ENCODE measurements at places on chromosomes 12 and 14.

GRCh38 chr12:105167346-105167745, 59.8 kb downstream of the WASHC4 start:
- DNase-seq, result no peak

GRCh38 chr14:86799244-86799647, 1193.7 kb downstream of the GALC start:
- DNase-seq, result no peak

GRCh38 chr14:72788972-72789728, 104.8 kb downstream of the DPF3 start:
- no peak for DNase-seq

DNA sequence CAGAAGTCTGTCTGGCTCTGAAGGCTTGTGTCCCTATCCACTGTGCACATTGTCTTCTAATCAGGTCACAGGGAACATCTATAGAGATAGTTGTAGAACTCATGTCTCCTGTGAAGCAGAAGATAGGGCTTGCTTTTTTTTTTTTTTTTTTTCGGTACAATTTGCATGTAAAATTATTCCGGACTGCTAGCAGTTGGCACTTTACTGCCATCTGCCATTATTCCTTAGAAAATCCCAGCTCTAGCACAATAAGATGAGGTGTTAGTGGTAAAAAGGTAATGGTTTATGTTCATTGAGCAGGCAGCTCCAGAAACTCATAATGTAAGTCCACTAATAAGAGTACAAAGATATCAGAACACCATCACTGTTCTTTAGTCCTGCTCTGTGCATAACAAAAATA, 8.7 kb downstream of the MYRFL start:
- no peak for DNase-seq

DNA sequence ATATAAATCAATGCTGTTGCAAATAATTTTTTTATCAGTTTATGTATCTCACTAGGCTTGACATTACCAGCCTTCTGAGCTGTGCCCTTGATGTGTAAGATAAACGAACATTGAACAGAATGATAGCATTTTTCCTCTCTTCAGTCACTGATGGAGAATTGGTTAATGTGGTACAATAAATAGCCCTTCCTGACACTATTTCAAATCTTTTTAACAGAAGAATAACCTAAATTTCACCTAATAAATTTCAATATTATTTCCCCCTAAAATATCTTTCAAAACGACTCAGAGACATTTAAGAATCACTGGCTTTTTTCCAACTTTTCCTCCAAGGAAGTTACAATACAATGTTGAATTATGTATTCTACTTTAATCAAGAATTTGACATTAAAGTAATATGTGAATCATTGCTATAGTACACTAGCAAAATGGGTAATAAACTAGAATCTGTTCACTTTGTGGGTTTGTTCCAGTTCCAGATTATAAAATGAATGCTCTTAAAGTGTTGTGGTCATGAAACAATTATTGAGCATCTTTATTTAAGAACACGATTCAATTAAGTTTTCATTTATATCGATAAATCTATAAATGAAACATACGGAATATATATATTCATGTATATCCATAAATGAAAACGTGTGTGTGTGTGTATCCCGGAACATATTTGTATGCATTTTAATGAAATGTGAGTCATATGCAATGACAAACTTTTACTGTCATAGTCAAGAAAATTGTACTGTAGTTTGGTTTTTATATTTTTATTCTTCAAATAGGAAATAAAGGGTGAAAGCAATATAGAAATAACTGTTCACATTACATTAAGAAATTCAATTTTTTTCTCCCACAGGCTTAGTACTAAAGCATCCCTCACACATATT, 2.5 kb upstream of the ATP2B1 start:
- no peak for DNase-seq

GRCh38 chr12:6962285-6963015, 8.0 kb downstream of the PHB2 start:
- DNase-seq, result no peak

DNA sequence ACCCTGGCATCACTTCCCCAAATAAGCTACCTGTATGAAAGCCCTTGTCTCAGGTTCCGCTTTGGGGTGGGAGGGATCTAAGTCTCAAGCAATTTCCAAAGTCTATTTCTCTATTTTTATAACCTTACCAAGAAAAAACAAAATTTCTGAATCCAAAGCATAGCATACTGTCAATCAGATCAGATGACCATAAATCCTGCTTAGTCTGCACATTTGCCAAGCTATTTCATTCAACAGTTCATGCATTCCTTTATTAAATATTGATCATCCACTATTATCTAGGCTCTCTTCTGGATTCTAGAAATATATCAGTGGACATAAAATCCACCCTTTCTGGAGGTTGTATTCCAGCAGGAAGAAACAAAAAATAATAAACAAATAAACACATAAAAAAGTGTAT, 263.5 kb upstream of the USP15 start:
- DNase-seq, result no peak

- no peak for DNase-seq
These were observed 41.8 kb upstream of the CLEC14A start for GRCh38 chr14:38297681-38298080.

DNA sequence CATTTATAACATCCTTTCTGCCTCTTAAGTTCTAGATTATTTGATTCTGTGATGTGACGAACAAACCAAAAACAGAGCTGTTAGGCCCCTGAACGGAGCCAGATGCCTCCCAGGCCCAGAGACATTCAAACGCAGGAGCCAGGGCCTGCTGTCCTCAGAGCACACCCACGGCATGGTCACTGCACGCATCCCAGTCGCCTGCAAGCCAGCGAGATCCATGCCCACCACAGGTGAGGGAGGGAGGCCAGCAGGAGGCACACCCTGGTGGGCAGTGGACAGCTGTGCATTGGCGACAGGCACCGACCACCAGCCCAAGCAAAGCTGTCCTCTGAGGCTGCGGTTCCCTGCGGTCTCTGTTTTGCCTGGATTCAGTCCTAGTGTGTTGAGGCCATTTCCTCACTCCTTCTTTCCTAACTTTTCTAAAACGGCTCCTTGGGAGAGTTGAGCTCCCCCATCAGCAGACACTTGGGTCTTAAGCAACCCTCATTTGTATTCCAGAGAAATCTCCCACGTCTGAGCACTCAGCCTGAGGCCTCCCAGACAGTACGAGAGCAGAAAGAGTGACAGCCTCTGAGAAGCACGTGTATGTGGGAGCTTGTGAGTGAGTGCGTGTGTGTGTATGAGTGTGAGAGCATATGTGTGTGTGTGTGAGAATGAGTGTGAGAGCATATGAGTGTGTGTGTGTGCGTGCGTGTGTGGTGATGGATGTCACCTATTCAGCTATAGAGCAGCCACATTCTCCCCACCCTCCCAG, 81.2 kb downstream of the CHGA start:
- DNase-seq, result no peak

- no peak for DNase-seq
These were observed 145.2 kb downstream of the ADAMTS20 start for GRCh38 chr12:43406801-43407200.

- DNase-seq, result no peak
These were observed 156.6 kb upstream of the BTG1 start for GRCh38 chr12:92302041-92302829.

DNA sequence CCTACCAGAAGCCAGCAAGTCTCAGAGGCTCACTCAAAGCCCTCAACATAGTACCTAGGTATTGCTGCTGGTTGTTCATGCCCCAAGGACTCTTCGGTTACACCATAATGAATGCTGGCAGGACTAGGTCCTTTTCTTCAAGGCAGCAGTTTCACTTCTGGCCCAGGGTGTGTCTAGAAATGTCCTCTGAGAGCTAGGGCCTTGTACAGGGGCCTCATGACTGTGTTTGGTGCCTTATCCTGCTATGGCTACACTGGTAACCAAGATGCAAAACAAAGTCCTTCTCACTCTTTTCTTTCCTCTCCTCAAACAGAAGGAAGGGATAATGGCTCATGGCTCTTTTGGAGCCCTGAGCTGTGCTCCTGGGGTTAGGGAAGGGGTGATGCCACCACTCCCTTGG, 15.2 kb upstream of the PTPRO start:
- DNase-seq, result no peak

- DNase-seq, result no peak
These were observed 34.7 kb downstream of the TBK1 start for GRCh38 chr12:64486657-64487056.

- DNase-seq, result no peak
These were observed 1.6 kb downstream of the FMNL3 start for GRCh38 chr12:49705479-49706134.

Measured in stimulated activated CD4-positive, alpha-beta T cell treated with anti-CD3 and anti-CD28 coated beads, Interleukin-12 subunit alpha, Interleukin-12 subunit beta, amount 100 ng/mL, for 48 hours (primary cell).